ENCODE measurements at places on chromosomes 11 and 22.
A peak's percentile ranks its signal among the peaks of the same experiment; 100 is the strongest.

- DNase-seq: no peak
Measured at GRCh38 chr11:85955531-85955930, 100.3 kb downstream of the CCDC83 start.

DNA sequence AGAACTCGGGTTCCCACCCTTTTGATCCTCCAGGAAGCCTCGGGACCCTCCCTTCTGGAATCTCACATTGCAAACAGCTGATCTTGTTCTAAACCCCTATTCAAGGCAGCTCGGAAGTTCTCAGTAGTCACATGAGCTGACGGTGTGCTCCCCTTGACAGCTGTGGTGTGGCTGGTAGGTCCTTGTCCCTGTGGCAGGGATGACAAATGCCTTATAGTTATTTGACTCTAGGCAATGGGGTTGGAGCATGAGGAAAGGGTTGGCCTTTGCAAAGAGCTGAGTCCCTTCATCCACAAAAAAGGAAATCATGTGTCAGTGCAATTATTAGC lies 23.6 kb downstream of the EIF4G2 start:
- DNase-seq: no peak

GRCh38 chr11:47175746-47176327 lies 842 bp downstream of the ARFGAP2 start:
- no peak for DNase-seq

- peak; percentile 77 for DNase-seq
Measured at GRCh38 chr22:42780070-42780540, 59.4 kb upstream of the A4GALT start.

DNA sequence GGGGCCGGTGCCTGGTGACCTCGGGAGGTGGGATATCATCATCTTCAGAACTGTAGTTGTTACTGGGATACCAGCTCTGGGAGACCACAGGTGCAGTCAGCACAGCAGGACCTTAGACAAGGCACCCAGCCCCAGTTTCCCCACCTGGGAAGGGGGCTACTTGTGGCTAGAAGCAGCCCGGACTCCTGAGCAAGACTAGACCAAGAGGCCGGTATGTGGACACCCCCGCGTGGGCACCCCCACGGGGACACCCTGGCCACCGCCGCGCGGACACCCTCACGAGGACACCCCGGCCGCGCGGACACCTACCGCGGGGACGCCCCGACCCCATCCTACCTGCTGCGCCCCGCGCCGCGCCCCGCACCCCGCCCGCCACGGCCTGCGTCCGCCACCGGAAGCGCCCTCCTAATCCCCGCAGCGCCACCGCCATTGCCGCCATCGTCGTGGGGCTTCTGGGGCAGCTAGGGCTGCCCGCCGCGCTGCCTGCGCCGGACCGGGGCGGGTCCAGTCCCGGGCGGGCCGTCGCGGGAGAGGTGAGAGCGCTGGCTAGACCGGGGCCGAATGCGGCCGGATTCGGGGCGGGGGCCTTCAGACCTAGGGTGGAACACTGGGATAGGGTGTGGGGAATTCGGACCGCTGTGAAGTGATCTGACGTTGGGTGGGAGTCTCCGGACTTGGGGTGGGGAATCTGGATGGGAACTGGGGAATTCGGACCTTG lies at the start of the genes COMT and TXNRD2:
Gene COMT, plus strand, starts transcription at position 408 of the 718 bp plus-strand sequence. CDS start 20,755 bp downstream, outside the sequence.
Gene TXNRD2, minus strand, starts transcription at position 454 of the 718 bp plus-strand sequence. Its CDS starts 15 bp downstream, at position 439.
- DNase-seq: peak; percentile 74

DNA sequence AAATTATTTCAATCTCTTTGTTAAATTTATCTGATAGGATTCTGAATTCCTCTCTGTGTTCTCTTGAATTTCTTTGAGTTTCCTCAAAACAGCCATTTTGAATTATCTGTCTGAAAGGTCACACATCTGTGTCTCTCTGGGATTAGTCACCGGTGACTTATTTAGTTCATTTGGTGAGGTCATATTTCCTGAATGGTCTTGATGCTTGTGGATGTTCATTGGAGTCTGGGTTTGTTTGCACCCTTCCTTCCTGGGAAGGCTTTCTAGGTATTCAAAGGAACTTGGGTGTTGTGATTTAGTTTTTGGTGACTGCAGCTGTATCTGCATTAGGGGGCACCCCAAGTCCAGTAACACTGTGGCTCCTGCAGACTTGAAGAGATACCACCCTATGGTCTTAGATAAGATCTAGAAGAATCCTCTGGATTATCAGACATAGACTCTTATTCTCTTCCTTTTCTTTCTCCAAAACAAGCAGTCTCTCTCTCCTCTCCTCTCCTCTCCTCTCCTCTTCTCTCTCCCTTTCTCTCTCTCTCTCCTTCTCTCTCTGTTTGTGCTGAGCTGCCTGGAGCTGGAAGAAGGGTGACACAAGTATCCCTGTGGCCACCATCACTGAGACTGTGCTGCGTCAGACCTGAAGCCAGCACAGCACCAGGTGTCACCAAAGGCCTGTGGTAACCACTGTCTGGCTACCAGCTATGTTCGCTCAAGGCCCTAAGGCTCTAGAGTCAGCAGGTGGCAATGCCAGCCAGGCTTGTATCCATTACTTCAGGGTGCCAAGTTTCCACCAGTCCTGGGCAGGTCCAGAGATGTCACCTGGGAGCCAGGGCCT lies 3.3 kb upstream of the HEPN1 start:
- no peak for DNase-seq

DNA sequence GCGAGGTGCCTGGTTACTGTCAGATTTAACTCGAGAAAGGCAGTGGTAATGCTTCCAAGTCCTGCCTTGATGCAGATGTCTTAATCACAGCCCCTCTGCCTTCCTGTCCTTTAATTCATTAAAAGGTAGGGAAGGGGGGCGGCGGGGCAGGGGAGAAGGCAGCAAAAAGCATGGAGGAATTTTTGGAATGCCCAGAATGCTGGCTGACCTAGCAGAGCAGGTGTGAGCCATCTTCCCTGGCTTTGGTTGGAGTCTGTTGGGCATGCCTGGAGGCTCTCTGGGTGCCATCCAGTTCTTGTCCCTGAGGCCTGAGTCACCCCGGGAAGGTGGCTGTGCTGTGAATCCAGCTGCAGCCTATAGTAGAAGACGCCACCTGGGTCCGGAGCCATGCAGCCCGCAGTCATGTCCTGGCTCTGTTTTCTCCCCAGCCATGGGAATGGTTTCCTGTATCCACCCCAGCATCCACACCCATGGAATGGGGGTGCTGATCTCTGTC lies 15.6 kb downstream of the KIAA1671 start:
- DNase-seq: no peak

DNA sequence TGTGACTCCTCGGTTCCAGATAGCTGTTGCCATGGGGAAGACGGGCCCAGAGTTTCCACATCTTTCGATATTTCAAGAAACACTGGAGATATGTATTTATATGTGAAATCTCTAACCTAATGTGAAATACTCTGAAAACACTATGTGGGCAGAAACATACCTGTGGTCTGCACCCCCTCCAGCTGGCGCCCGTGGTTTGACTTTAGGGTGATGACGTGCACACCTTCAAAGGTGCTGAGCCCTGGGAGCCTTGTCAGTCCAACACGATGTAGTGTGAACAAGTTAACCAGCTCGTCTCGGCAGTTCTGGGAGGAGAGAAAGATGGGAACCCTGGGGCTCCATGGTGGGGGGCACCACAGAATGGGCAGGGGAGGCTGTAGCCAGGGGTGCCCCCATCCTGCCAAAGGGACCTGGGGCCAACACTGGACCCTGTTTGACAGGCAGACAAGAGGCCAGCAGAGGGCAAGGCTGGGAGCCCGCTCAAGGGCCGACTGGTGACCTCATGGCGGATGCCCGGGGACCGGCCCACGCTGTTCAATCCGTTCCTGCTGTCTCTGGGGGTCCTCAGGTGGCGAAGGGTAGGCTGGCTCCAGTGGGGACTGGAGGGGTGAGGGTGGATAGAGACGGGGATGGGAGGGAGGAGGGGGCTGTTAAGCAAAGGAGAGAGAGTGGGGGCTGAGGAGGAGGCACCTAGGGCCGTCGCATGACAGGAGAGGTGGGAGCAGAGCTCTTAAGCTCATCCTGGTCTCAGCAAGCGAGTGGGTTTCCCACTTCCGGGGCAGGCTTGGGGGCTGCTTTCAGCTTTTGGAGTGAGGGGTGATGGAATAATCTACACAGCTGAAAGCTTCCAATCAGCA lies 43.8 kb downstream of the TRIOBP start:
- DNase-seq: peak; percentile 16

- no peak for DNase-seq
Measured at GRCh38 chr11:45982656-45983470, 60.4 kb downstream of the LARGE2 start.

DNA sequence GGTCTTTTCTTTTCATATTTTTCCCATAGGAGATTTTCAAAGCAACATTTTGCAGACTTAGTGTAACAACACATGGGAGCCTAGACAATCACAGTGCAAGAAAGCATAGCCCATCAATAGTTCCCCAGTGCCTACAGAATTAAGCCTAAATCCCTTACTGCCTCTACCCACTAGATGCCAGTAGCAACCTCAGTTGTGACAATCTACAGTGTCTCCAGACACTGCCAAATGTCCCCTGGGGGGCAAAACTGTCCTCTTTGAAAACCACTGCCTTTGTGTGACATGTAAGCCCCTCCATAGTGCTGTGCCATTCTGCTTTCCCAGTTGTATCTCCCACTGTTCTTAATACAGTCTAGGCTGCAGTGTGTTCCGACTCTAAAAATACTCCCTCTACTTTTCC lies 1329.0 kb downstream of the LRRC4C start:
- no peak for DNase-seq

GRCh38 chr11:66216911-66217310 lies 51.5 kb upstream of the RAB1B start:
- DNase-seq: no peak

GRCh38 chr11:75959540-75959939 lies 144.5 kb downstream of the UVRAG start:
- no peak for DNase-seq

- DNase-seq: no peak
Measured at GRCh38 chr11:126918556-126918955, 82.0 kb downstream of the KIRREL3 start.

GRCh38 chr11:60932605-60933356 lies 8.5 kb downstream of the TMEM132A start:
- no peak for DNase-seq

GRCh38 chr11:30436801-30437200 lies 113.9 kb downstream of the ARL14EP start:
- no peak for DNase-seq

DNA sequence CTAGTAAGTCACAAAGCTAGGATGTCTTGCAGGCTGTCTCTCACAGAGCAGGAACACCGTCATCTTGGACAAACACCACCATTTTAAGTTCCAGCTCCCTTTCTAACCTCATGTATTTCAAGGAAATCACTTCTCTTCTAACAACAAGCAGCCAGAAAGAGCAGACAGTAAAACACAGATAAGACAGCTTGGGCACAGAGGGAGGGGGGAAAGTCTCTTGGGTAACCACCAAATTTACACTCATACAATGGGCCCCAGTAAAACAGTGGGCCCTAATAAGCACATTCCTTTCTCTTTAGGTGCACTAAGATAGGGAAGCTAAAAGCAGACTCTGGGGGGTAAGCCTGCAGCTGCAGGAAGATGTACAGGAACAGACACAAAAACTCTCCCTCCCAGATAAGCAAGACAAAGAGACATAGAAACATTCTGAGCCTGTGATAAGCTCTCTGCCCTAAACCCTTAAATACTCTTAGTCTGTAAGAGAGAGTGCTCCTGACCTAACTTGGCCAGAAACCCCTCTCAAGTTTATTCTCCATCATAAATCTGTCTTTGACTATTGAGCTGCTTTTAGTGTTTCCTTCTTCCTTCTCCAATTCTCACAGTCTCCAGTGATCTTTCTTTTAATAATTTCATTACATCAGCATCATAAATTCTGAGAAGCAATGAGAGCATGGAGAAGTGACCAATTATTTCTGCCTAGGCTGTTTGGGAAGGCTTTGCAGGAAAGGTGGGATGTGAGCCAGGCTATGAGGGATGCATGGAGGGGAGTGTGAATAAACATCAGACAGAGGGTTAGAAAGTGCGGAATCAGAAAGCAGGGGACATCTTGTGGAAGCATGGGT lies 7.4 kb downstream of the OR10D3 start:
- no peak for DNase-seq

DNA sequence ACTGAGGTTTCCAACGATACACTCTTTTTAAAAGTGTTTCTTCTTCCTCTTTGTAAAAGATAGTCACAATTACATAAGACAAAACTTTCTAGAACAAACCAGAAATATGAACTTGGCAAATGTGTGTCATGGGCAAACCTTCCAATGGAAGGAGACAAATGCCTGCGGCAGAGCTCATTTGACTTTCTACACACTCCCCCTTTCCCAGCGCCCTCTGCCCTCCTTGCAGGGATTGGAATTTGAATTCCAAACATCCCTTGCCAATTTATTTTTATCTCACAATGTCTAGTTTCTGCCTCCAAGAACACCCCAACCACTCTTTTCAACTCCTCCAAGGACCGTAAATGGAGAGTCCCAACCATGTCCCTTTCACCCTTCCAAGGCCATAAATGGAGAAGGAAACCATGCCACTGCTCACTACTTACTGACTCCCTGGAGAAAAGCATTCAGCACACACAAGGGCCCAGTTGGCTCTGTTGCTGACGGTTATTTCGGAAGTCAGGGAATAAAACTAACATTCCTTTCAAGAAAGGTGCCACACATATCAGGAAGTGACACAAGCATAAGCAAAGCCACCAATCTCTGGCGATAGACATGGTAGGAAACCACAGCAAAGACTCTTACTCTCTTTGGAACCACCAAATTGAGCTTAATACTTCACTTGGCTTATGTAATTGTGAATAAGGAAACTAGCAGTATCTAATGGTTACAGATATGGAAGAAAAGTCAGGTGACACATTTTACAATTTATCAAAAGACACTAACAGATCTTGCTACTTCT lies 15.0 kb upstream of the ESAM start:
- no peak for DNase-seq

GRCh38 chr22:50260434-50260800 lies 1.1 kb downstream of the MAPK12 start:
- no peak for DNase-seq

- no peak for DNase-seq
Measured at GRCh38 chr22:30161051-30161469, 80.8 kb downstream of the HORMAD2 start.

- no peak for DNase-seq
Measured at GRCh38 chr11:65194564-65194963, 12.8 kb downstream of the CAPN1 start.

- peak; percentile 93 for DNase-seq
Measured at GRCh38 chr22:24894220-24894975, 52.1 kb downstream of the LHFPL7 start.

- DNase-seq: no peak
Measured at GRCh38 chr22:24119476-24119875, 61.8 kb upstream of the SUSD2 start.

DNA sequence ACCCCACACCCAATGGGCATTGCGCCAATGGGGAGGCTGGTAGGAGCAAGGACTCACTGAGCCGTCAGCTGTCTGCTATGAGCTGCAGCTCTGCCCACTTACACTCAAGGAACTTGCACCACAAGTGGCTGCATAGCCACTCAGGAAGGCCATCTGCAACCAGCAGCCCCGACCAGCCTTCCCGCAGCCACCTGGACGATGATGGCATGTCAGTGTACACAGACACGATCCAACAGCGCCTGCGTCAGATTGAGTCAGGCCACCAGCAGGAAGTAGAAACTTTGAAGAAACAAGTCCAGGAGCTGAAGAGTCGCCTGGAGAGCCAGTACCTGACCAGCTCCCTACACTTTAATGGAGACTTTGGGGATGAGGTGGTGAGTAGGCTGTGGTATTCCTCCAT lies 59.8 kb upstream of the HORMAD2 start:
- no peak for DNase-seq
